A673 (cell line): ENCODE measurements at places on chromosomes 16 and 17. TPM values are rescaled to one million over a fixed set of nuclear protein-coding genes. Genes with fewer than 3 reads are reported as not detected.

DNA sequence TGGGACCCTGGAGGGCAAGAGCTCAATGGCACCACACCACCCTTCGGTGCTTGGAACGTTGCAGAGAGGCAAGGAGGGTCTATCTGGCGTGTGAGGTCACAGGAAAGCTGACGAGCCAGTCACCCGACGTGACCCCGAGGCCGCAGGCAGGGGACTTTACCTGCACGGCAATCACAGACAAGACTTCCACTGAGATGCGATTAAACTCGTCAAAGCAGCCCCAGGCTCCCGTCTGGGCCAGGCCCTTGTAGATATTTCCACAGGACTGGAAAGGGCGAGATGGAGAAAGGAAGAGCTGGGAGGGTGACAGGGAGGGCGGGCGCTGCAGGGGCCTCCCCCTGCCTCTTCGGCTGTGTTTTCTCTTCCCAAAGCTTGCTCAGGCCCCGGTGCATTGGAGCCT lies 78.3 kb downstream of the DNAH17 start:
- no peak for DNase-seq
- no peaks in the 10 kb centered on the region for H3K4me1 ChIP-seq
- H3K27ac ChIP-seq = no peak overlapping the region
- H3K4me3 ChIP-seq = no peak overlapping the region
- no peaks in the 10 kb centered on the region for H3K36me3 ChIP-seq

The CORO6 gene
- total RNA-seq = 19.7 and 28.9 TPM in 2 replicates

GRCh38 chr16:68287276-68288251 lies 23.2 kb downstream of the SLC7A6OS start:
- no peaks in the 10 kb centered on the region for H3K27me3 ChIP-seq
- H3K4me1 ChIP-seq = peaks cover 17% of the 10 kb centered on the region
- DNase-seq = no peak
- no peak overlapping the region for H3K27ac ChIP-seq
- no peak overlapping the region for H3K4me3 ChIP-seq
- H3K36me3 ChIP-seq = peaks cover 21% of the 10 kb centered on the region

DNA sequence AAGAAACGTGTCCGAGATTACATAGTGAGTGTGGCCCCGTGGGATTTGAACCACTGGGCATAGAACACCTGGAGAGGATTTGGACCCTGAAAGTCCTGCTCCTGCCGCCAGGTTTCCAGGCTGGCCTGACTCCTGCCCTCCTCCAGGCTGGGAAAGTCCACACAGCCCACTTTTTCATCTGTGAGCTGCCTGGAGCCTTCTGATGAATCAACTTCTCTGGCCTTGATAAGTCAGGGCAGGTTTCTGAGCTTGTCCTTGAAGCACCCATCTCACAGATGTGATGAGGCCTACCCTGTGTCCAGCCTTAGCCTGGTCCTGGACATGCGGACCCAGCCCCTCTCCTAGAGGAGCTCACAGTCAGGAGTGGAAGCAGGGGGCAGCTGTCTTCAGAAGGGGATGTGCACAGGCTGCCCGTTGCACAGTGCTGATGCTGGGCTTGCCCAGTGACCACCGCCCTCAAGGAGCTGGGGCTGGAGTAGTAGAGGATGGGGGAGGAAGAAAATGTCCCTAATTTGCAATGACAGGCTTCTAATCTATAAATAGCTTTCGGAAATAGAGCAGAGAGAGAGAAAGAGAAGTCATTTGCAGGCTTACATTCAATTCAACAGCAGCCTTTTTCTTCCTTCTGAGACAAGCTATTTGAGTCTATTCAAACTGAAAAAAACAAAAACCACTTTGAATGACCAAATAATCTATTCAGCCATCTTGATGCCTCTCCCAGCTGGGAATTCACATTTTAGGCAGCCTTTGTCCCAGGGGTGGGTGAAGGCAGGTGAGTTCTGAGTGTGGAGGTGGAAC lies 73.5 kb upstream of the DNAJA2 start:
- no peaks in the 10 kb centered on the region for H3K36me3 ChIP-seq
- no peaks in the 10 kb centered on the region for H3K4me1 ChIP-seq
- H3K27me3 ChIP-seq = no peaks in the 10 kb centered on the region
- no peak overlapping the region for H3K4me3 ChIP-seq
- no peak for DNase-seq

DNA sequence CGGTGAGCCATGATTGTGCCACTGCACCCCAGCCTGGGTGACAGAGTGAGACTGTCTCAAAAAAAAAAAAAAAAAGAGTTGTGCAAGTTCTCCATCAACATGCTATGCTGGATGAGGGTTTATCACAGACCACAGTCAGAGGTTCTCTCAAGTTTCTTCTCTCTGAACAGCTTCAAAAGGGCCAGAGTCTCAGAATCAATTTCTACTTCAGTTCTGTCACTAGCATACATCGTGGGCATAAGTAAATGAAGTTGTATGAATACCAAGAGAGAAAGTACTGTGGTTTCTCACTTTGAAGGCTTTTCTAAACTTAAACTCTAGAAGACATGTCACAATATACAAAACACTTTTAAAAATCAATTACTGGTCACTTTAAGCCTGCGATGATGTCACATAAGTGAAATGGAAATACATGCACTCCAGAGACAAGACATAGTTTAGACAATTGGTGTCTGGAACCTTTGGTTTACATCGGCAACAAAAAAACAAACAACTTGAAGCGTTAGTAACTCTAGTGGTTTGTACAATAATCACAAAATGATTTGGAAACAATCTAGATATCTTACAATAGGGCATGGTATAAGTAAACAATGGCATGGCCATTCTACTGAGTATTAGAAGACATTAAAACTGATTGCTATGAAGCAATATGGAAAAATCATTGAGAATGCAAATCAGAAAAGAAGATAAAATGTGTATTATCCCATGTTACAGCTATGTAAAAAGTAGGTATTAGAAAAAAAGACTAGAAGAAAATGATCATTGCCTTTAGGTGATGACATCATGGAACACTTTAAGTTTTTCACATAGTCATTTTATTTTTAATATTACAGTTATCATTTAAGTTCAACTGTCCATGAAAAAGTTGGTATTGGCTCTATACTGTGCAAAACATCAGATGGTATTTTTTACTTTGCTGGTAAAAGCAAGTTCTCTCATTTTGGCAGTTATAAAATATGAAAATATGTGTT lies 232.3 kb downstream of the ZFHX3 start:
- DNase-seq = no peak
- H3K4me1 ChIP-seq = no peaks in the 10 kb centered on the region
- H3K27ac ChIP-seq = no peak overlapping the region

DNA sequence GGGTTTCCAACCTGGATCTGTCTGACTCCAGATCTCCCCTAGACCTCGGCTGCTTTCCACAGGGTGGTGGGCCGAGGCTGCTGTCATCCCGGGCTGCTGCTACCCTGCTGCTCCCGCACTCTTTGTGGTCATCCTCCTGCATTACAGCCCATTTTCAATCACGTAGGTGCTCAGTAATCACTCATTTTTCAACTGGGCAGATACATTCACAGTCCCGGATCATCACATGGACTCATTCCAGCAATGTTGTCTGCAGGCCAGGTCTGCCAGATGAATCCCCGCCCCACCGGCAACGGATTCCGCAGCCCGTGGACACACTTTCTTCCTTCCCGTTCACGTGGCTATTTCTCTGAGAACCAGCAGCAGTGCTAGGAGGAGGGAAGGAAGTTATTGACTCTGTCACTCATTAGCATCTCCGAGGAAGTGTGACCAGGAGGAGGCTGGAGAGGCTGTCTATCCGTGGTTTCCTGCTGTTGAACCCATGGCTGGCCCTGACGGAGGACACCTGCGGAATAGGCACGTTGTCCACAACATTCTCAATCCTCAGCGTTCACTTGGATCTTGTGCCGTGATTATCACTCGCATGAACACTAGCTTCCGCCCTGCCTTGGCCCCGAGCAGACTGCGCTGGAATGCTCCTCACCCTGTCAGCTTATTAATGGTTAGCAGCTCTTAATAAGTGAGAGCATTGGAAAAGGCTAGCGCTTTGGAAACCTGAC lies 14.7 kb upstream of the ZCCHC14 start:
- no peaks in the 10 kb centered on the region for H3K4me1 ChIP-seq
- H3K36me3 ChIP-seq = no peaks in the 10 kb centered on the region
- no peaks in the 10 kb centered on the region for H3K27me3 ChIP-seq
- H3K27ac ChIP-seq = no peak overlapping the region

GRCh38 chr17:732067-732901 lies at the start of gene TLCD3A:
Gene TLCD3A, plus strand, starts transcription at chr17:732596. Its CDS starts 52 bp downstream, at chr17:732648.
- peak; percentile 74 for DNase-seq
- peak within 1 kb of the TSS; percentile 86 for H3K27ac ChIP-seq
- H3K27me3 ChIP-seq = no peaks in the 10 kb centered on the region
- H3K4me3 ChIP-seq = peak within 1 kb of the TSS; percentile 89
- no peaks in the 10 kb centered on the region for H3K4me1 ChIP-seq

- DNase-seq = peak; percentile 54
- no peak overlapping the region for H3K27ac ChIP-seq
- H3K4me3 ChIP-seq = no peak overlapping the region
Measured at GRCh38 chr17:80029258-80029974, 6.3 kb downstream of the TBC1D16 start.

GRCh38 chr17:35019386-35020179 lies 39.3 kb downstream of the LIG3 start:
- no peaks in the 10 kb centered on the region for H3K4me1 ChIP-seq
- no peak for DNase-seq
- no peak overlapping the region for H3K4me3 ChIP-seq
- no peaks in the 10 kb centered on the region for H3K36me3 ChIP-seq
- H3K27ac ChIP-seq = no peak overlapping the region

DNA sequence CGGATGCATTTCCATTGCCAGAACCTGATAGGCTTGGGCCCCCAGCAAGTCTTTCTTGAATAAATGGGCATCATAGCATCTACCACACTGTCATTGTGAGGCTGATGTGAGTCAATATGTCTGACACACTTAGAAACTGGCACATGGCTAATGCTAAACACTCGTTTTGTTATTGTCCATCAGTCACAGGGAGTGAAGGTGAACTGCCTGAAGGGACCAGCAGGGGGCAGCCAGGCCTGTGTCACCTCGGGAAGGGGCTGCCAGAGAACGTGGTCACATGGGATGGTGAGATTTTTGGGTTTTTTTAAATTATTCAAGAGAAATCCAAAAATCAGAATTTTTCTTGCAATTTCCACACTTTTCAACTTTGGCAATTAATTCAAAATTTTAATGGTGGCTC lies 831 bp upstream of the RCVRN start:
- H3K36me3 ChIP-seq = no peaks in the 10 kb centered on the region
- H3K27me3 ChIP-seq = peaks cover 40% of the 10 kb centered on the region
- DNase-seq = peak; percentile 41
- H3K27ac ChIP-seq = no peak overlapping the region
- H3K4me3 ChIP-seq = no peak overlapping the region
- H3K4me1 ChIP-seq = no peaks in the 10 kb centered on the region

The NPIPB13 gene
- 9.3 and 14.2 TPM in 2 replicates for total RNA-seq

- DNase-seq = no peak
- no peak overlapping the region for H3K27ac ChIP-seq
- H3K4me1 ChIP-seq = no peaks in the 10 kb centered on the region
- H3K4me3 ChIP-seq = no peak overlapping the region
Measured at GRCh38 chr17:14428648-14429029, 127.8 kb downstream of the HS3ST3B1 start.

DNA sequence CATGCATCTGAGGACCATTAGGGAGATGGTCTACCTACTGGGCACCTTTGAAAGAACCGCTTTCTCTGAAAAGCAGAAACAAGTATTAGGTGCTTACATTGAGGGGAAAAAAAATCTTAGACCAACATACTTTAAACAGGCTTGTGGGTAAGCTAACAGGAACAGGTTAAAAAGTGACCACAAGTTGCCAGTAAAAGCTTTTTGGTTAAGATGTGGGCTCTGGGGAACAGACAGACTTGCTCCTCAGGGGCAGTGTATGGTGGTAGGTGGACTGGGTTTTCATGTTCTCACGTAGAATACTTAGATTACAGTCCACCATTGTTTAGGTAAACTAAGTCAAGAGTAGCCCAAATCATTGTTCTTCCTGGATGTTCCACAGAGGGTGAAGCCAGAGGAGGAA lies 41.2 kb downstream of the REXO5 start:
- no peak for DNase-seq
- H3K36me3 ChIP-seq = peaks cover 12% of the 10 kb centered on the region
- H3K27me3 ChIP-seq = no peaks in the 10 kb centered on the region
- H3K4me1 ChIP-seq = no peaks in the 10 kb centered on the region
- H3K4me3 ChIP-seq = no peak overlapping the region
- no peak overlapping the region for H3K27ac ChIP-seq

DNA sequence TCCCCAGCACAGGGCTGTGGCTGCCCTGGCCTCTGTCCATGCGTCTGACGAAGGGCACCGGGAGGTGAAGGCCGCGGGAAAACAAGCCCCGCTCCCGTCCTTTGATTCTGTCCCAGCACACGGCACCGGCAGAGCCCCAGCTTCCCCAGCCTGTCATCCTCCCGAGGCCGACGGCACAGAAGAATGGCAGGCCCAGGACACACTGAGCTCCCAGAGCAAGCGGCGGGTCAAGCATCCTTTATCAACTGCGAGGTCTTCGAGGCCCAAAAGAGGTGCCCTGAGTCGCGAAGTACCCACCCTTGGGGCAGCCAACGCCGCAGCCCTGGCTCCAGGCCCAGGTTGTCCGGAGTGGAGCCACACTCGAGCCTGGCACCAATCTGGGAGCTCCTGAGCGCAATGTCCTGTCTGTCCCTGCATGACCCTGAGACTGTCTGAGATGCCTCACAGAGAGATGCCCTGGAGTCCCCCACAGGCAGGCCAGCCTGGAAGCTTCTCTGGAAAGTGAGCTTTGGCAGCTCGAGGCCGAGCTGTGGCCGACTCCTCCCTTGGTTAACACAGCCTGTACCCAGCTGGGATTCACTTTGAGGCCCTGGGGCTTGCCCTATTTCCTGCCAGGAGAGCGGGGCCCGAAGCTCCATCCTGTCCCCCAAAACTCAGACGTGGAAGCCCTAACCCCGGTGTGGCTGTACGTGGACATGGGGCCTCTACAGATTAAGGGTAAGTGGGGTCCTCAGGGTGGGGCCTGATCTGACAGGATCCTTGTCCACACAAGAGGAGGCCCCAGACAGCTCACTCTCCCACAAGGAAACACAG lies 23.3 kb downstream of the SLC7A5 start:
- no peaks in the 10 kb centered on the region for H3K27me3 ChIP-seq
- peaks cover 32% of the 10 kb centered on the region for H3K4me1 ChIP-seq
- DNase-seq = no peak
- no peak overlapping the region for H3K27ac ChIP-seq
- H3K36me3 ChIP-seq = peaks cover 82% of the 10 kb centered on the region

DNA sequence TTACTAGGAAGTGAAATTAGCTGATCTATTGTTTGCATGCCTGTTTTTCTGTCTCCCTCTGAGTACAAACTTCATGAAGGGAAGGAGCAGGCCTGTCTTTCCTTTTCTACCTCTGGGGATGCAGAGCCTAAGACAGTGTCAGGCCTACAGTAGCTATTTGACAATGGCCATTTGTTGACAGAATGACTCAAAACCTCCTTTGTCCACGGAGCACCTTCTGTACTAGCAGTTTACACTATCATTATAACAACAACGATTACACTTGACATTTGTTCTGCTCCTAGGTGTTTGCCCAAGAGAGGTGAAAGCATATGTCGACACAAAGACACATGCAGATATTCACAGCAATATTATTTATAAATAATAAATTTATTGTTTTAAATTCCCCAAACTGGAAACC lies 132.3 kb upstream of the IRX3 start:
- no peaks in the 10 kb centered on the region for H3K36me3 ChIP-seq
- DNase-seq = no peak
- H3K27me3 ChIP-seq = no peaks in the 10 kb centered on the region
- no peak overlapping the region for H3K4me3 ChIP-seq
- no peak overlapping the region for H3K27ac ChIP-seq
- H3K4me1 ChIP-seq = no peaks in the 10 kb centered on the region

GRCh38 chr16:86018071-86018470 lies 119.1 kb downstream of the IRF8 start:
- H3K4me3 ChIP-seq = no peak overlapping the region
- no peaks in the 10 kb centered on the region for H3K36me3 ChIP-seq
- no peak for DNase-seq
